ENCODE measurements at places on chromosomes 2 and 18. TPM values are rescaled to one million over a fixed set of nuclear protein-coding genes. Genes with fewer than 3 reads are reported as not detected.

GATA6 gene
- total RNA-seq, result 10.9 TPM

TMEM17 gene
- 4.0 TPM for total RNA-seq

SPHKAP gene
- total RNA-seq, result not detected

RFX8 gene
- total RNA-seq, result not detected

DNA sequence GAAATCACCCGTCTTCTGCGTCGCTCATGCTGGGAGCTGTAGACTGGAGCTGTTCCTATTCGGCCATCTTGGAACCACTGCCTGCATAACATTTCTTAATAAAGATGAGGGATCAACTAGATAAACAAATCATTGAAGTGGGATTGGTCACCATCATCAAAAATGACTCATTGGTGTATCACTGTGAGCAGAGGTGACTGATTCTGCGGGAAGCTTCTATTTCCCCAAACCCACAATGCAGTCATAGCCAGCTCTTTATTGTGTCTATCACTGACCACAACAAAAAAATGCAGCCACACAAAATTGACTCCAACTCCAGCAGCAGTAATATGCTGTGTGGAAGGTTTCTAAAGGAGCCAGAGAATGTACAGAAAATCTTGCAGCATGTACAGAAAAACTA is 630.7 kb upstream of the HS6ST1 start:
- peak; percentile 38 for DNase-seq

- no peak for DNase-seq
Observed at GRCh38 chr2:240201866-240202265, 61.4 kb upstream of the OTOS start.

DNA sequence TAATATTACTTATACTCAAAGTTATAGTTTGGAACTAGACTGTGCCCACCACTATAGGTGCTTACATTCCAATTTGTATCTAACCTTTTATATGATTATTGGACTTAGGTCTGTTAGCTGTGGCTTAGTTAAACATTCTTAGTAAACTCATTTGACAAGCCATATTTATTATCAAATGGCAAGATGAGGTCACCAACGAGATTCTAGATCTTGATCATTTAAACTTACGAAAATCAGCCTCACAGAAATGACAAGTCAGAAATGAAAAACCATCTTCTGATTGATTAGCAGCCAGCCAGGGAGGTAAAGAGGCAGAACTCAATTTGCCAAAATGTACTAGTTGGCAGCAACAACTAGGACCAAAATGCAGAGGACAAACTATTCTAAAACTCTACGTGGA is 100.4 kb upstream of the STK17B start:
- no peak for DNase-seq

GRCh38 chr18:703213-703967 is 9.0 kb downstream of the ENOSF1 start:
- peak; percentile 83 for DNase-seq

THSD7B gene
- total RNA-seq, result 0.14 TPM

TUBA3E gene
- total RNA-seq, result not detected

- DNase-seq, result no peak
Observed at GRCh38 chr2:40329739-40330030, 122.2 kb downstream of the SLC8A1 start.

- peak; percentile 54 for DNase-seq
Observed at GRCh38 chr2:41965909-41966295, 81.9 kb upstream of the PKDCC start.

- peak; percentile 99 for DNase-seq
Observed at GRCh38 chr2:191612496-191612895, 65.4 kb upstream of the NABP1 start.

DNA sequence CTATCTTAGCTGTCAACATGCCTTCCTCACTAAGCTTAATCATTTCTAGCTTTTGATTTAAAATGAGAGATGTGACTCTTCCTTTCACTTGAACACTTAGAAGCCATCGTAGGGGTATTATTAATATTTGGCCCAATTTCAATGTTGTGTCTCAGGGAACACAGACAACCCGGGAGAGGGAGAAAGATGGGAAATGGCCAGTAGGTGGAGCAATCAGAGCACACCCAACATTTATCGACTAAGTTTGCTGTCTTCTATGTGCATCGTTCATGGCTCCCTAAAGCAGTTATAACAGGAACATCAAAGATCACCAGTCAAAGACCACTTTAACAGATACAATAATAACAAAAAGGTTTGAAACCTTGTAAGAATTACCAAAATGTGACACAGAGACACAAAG is 110.2 kb downstream of the OLA1 start:
- DNase-seq, result no peak

GRCh38 chr18:3059272-3059671 is 46.3 kb upstream of the LPIN2 start:
- DNase-seq, result no peak

CPS1 gene
- total RNA-seq, result 8.0 TPM

CFAP65 gene
- 0.27 TPM for total RNA-seq

DNA sequence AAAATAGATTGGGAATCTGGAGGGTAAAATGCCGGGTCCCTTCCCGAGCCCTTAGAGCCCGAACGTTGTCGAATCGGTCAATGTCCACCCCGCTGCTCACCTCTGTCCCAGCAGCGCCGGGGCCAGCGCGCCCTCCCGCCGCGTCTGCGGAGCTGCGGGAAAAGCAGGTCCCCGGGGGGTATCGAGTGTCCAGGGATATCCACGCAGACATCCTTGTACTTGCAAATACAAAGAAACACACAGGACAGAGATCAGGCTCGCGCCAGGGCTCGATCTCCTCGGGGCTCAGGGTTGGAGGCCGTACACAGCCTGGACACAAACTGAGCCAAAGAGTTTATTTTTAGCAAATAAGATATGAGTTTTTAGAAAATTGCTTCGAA is 2.3 kb upstream of the GATA6 start:
- no peak for DNase-seq

All from astrocyte (in vitro differentiated cells and primary cell).